ENCODE measurements at places on chromosomes 3 and 15.

GRCh38 chr15:69394556-69395282 lies 19.4 kb upstream of the KIF23 start:
- DNase-seq, result peak; percentile 82

GRCh38 chr15:78050826-78051225 lies 26.7 kb downstream of the TBC1D2B start:
- peak; percentile 48 for DNase-seq

GRCh38 chr3:33439546-33440327 lies 468 bp downstream of the UBP1 start:
- DNase-seq, result peak; percentile 54

- DNase-seq, result no peak
Measured at GRCh38 chr15:55037071-55037470, 159.7 kb downstream of the RSL24D1 start.

- no peak for DNase-seq
Measured at GRCh38 chr3:195876297-195877064, 31.9 kb downstream of the TNK2 start.

GRCh38 chr3:11764931-11765363 lies 81.7 kb downstream of the TAMM41 start:
- DNase-seq, result peak; percentile 68

- DNase-seq, result no peak
Measured at GRCh38 chr15:40773496-40773895, 3.7 kb downstream of the C15orf62 start.

DNA sequence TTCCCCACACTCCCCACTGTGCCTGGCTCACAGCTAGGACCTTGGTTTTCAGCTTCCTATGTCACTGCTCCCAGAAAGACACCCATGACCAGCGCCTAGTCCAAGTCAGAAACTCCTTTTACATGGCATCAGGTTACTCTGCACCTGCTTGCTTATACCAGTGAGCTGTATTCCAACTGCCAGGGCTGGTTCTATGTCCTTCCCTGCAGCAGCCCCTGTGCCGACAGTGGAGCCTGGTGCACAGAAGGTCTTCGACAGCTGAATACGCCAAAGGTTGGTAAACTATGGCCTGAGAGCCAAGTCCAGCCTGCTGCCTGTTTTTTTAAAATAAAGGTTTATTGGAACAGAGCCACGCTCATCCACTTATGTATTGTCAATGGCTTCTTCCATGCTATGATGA lies 102.5 kb downstream of the IQSEC1 start:
- no peak for DNase-seq

GRCh38 chr15:100191161-100191560 lies 150.6 kb downstream of the ADAMTS17 start:
- DNase-seq, result no peak

- no peak for DNase-seq
Measured at GRCh38 chr3:133153382-133153781, 115.2 kb downstream of the TMEM108 start.

DNA sequence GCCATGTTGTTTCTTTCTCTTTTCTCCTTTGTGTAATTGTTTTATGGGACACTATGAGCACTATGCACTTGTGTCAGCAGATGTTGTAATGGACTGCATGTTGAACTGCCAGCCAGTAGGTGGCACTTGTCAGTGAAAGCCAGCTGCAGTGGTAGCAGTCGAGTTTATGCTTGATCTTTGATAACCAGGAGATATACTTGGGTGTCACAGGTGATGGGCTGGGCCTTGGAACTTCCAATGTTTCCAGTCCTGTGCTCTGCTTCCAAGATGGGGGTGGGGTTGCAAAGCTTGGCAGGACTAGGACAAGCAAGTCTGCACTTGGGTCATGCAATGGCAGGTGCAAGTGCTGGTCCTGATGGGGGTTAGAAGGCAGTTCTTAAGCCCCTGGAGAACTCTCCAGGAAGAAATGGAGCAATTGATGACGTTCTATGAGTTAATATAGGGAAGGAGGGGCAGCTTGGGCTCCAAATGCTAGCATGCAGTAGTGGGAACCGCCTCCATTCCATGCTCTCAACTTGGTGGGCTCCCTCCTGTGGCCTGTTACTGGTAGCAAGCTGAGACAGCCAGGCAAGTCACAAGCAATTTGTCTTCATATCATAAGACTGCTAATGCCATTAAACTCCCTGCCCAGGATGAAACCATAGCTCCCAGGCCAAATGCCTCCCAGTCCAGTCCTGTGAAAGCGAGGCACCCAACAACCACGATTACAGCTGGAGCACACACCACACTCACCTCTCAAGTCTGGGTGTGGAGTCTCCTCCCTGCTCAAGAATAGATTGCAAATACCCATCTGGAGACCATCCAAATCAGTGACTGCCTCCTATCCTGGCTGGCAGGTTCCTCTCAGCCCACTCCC lies 287.2 kb downstream of the CGGBP1 start:
- DNase-seq, result peak; percentile 22

- no peak for DNase-seq
Measured at GRCh38 chr3:171142985-171143384, 116.5 kb upstream of the SLC2A2 start.

DNA sequence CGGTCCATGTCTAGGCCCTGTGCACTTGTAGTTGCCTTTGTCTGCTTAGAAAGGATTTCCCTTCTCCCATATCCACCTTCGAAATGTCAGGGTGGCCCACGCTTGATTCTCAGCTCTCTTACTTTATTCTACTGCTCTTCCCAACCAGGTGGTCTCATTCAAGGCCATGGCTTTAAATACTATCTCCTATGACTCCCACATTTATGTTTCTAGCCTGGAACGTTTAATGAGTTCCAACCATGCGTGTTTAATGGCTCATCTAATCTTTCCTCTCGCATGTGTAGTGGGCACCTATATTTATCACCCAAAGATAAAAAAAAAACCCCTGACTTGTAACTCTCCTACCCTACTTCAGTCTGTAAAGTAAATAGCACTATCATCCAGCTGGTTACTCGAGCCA lies 727.2 kb upstream of the CFAP20DC start:
- DNase-seq, result no peak

DNA sequence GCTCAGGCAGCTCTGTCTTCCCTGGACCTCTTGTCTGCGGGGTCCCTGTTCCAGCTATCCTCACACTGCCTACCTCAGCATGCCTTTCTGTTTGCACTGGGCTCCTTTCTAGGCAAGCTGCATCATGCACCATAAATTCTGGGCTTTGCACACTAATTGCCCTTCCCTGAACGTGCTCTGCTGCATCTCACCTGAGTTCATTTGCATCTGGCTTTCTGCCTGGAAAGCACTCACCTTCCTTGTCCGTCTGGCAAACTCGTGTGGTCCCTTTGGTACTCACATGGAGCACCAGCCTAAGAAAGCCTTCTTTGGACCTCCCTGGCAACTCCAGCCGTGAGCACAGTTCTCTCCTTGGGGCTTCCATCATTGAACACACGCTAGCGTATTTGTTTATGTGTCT lies 365.6 kb downstream of the SV2B start:
- no peak for DNase-seq

- DNase-seq, result no peak
Measured at GRCh38 chr3:133821767-133822638, 16.4 kb downstream of the SRPRB start.

- DNase-seq, result no peak
Measured at GRCh38 chr15:57519806-57520205, 71.9 kb upstream of the MYZAP start.

GRCh38 chr15:74768099-74768770 lies 13.6 kb upstream of the CSK start:
- no peak for DNase-seq

DNA sequence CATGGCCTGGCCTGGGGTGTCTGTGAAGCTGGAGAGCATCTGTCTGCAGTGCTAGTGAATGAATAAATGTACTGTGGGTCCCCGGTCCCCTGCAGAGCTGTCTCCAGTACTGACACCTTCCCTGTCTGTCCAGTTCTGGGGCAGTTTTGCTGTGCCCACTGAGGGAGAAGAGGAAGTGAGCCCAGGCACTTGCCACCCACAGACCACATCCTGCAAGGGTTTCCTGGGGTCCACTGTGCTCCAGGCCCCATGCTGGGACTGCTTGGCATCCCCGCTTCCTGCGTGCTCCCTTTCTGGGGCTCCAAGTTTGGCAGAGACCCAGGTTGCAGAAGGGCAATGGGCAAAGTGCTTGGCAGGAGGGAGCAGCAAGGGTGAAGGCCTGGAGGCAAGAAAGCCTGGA lies 4.9 kb upstream of the SLC6A6 start:
- no peak for DNase-seq

- no peak for DNase-seq
Measured at GRCh38 chr3:127428344-127428997, 140.6 kb upstream of the PRR20G start.

- DNase-seq, result no peak
Measured at GRCh38 chr3:12972043-12972442, 101.2 kb downstream of the IQSEC1 start.

GRCh38 chr3:177466074-177466473 lies 268.8 kb upstream of the TBL1XR1 start:
- no peak for DNase-seq

DNA sequence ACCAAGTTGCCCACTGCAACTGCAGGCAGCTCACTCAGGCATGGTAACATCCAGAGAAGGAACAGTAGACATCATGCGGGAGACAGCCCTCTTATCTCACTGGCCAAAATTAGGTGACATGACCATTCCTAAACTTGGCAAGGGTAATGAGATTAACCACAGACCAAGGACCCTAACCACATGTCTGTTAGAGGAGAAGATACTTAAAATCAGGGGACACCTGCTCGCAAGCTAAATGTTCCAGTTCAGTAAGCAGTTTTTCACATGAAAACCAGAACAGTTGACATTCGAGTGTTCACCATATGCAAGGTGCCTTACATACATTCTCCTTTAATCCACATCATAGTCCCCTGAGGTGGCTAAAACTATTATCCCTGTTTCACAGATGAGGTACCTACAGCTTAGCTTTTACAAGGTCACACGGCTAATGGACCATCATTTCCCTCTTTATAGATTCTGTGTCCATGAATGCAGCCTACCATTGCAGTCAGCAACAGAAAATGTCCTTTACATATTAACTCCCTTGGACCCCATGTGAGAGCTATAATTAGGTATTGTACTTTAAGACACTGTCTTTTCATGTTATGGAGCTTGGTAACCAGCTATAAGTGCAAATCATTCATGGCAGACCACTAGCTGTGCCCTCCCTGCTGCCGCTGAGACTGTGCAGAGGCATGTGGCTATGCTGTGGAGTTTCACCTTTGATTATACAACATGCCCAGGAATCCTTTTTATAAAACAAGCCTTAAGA lies 154.1 kb downstream of the LIPC start:
- DNase-seq, result no peak

- DNase-seq, result no peak
Measured at GRCh38 chr3:123395235-123395634, 53.7 kb downstream of the ADCY5 start.

- DNase-seq, result no peak
Measured at GRCh38 chr15:92899601-92899947, 550 bp upstream of the CHD2 start.

- DNase-seq, result no peak
Measured at GRCh38 chr3:54178376-54178775, 56.0 kb downstream of the CACNA2D3 start.

- DNase-seq, result peak; percentile 78
Measured at GRCh38 chr3:69288161-69288895, 97.6 kb downstream of the FRMD4B start.

GRCh38 chr3:101643861-101644613 lies 32.9 kb downstream of the ZBTB11 start:
- peak; percentile 53 for DNase-seq

DNA sequence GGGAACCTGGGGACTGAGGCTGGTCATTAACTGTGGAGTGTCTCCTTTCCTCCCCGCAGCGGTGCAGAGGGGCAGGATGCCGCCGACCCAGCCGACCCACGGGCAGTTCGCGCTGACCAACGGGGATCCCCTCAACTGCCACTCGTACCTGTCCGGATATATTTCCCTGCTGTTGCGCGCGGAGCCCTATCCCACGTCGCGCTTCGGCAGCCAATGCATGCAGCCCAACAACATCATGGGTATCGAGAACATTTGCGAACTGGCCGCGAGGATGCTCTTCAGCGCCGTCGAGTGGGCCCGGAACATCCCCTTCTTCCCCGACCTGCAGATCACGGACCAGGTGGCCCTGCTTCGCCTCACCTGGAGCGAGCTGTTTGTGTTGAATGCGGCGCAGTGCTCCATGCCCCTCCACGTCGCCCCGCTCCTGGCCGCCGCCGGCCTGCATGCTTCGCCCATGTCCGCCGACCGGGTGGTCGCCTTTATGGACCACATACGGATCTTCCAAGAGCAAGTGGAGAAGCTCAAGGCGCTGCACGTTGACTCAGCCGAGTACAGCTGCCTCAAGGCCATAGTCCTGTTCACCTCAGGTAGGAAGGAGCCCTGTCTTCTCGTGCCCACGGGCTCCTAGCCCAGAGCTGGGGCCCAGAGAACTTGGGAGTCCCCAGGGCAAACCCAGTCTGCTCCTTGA lies 3.7 kb downstream of the NR2F2 start:
- no peak for DNase-seq

DNA sequence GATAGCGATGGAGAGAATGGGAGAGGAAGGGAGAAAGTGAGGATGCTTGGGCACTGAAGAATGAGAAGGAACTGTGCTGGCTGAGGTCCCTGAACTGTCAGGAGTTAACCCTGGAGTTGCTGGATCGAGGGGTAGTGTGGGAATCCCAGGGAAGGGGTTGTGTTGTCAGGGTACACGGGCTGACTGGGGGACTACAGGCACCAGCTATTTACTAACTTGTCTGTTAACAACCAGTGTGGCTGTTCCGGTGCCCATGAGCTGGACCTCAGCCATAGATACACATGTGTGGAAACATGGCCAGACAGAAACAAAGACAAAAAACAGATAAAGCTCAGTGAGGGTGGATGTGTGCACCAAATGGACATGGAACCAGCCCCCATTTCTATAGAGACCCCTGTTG lies 55.1 kb downstream of the GASK1A start:
- no peak for DNase-seq

DNA sequence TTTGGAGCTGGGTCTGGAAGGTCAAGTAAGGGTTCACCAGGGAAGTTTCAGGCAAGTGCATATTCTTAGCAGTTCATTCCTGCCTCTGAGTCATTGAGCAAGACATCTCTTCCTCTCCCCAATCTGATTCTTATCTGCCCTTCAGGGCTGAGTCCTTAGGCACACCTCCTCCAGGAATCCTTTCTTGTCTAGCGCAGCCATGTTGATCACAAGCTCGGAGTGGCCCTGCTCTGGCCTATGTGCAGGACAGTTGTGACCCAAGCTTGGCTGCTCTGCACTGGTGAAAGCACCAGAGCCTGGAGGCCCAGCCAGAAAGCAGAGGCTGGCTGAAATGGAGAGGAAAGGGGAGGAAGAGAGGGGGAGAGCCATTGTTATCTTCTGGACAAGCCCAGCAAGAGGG lies 30.9 kb upstream of the MRPS22 start:
- DNase-seq, result no peak

GRCh38 chr15:57559875-57560274 lies 31.8 kb upstream of the MYZAP start:
- peak; percentile 71 for DNase-seq

DNA sequence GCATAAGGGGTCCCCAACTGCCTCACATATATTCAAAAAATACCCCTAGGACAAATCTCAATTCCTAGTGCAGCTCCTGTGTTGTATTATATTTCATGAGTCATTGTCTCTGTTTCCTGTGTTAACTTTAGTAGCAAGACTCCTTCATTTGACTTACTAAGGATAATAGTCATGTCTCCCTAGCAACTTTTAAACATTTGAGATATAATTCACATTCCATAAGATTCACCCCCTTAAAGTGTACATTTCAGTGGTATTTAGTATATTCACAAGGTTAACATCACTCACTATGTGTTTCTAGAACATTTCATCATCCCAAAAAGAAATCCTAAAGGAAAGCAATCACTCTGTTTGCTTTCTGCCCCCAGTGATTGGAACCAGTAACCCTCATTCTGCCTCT lies 121.3 kb upstream of the WNT7A start:
- no peak for DNase-seq

- DNase-seq, result no peak
Measured at GRCh38 chr3:71905426-71905825, 120.5 kb upstream of the PROK2 start.
